Naive thymus-derived CD8-positive, alpha-beta T cell (primary cell): ENCODE measurements at places on chromosomes 1 and 21.
A peak's percentile ranks its signal among the peaks of the same experiment; 100 is the strongest.

DNA sequence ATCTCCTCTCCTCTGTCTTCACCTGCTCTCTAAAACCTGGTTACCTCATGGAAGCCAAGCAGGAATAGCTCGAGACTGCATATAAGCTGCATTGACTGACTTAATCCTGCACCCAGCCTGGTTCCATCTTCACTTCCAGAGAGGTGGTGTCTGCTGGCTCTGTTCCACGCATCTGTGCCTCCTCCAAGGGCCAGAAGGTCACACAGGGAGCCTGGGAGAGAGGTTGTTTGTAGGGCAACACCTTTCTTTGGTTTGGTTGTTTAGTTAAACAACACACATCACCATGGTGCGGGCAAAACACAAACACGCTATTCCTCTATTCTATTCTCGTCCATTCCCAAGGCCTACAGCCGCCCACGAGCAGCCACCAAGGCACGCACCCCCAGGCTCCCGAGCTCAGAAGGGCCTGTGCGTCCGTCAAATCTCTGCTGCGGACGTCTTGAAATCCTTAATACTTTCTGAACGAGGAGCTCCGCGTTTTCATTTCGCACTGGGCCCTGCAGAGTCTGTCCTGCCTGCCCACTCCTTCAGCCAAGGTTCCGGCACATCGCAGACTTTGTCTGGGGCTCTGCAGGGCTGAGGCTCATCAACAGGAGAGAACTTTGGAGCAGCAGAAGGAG lies 116.2 kb downstream of the RIPK4 start:
- no peaks in the 10 kb centered on the region for H3K4me1 ChIP-seq
- H3K36me3 ChIP-seq = no peaks in the 10 kb centered on the region
- no peak for DNase-seq

DNA sequence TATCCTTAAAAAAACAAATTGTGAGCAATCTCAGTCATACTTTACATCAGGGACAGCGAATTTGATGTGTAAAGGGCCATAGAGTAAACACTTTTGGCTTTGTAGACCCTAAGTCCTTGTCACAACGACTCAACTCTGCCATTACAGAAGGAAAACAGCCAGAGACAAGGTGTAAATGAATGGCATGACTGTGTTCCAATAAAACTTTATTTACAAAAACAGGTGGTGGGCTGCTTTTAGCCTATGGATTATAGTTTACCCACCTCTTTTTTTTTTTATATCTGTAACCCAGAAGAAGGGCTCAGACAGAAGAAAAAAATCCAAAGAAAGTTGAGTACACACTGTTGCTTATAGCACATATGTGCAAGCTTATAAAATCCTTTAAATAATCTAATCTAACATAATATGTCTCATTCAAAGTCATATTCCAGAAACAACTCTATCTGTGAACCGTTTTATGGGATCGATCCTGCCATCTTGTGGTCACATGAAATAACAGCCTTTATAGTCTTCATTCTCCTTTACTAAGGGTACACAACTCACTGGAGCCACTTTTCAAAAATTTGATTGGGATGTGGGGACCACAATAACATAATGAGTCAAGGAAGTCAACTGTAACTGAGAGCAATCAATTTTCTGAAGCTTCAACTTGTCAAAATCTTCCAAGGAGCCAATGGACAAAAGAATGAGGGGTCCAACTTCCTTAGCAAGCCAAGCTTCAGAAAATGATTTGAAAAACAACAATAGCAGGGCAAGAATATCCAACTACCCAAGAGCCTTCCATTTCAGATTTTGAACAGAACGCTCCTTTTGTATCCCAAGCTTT lies 142.2 kb upstream of the KRTAP19-8 start:
- peaks cover 75% of the 10 kb centered on the region for H3K4me1 ChIP-seq
- H3K27me3 ChIP-seq = no peaks in the 10 kb centered on the region
- peak overlapping the region; percentile 81 for H3K4me3 ChIP-seq
- H3K27ac ChIP-seq = peak overlapping the region; percentile 97

DNA sequence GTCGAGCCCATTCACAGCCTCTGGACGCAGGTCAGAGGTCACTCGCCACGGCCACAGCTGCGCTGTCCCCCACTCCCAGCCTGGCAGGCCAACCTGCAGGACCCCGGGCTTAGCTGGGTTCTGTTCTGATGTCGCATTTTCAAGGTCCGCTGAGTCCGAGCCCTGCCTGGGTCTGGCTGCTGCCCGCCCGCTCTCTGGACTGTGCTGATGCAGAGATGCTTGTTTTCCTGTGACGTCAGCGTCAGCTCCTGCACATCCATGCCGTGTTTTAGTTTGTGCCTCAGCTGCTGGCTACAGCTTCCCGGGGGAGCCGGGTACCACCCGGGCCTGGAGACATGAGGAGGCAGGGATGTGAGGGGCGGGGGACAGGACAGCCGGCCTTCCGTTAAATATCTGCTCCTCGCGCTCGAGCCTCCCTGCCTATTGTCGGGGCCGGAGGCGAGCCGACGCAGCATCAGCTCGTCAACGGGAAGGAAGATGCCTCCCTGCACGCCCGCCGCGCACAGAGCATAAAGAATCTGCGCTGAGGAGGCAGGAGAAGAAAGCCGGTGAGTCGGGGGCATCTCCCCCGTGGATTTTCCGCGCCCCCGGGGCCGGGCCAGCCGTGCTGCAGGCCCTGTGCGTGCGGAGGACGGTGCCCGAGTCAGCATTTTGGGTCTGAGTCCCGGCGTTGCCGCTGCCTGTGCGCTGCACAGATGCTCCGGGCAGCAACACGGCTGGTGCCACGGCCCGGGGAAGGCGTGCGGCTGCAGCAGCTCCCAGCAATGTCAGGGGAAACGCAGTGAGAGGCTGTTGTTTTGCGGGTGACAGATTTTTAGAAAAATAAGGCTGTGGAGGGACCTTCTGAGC lies 23.4 kb downstream of the PRKCZ start:
- no peak for DNase-seq
- H3K27me3 ChIP-seq = no peaks in the 10 kb centered on the region
- H3K27ac ChIP-seq = no peak overlapping the region
- H3K4me3 ChIP-seq = no peak overlapping the region

DNA sequence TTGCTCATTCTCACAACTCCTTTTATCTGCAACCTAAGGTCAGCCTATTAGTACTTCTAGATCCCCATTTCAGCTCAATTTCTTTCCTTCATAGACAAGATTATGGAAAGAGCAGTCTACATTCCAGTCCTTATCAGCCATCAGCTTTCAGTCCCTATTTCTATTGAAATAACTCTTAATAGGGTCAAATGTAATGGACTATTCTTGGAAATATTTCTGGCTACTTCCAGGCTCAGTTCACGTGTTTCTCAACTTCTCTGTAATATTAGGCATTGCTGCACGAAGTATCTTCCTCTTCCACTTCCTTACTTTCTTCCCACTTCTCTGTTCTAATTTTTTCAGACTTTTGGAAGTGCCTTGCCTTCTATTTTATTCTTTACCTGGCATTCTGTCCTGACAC lies 232.9 kb upstream of the USP25 start:
- no peak overlapping the region for H3K4me3 ChIP-seq
- H3K27ac ChIP-seq = no peak overlapping the region
- H3K27me3 ChIP-seq = no peaks in the 10 kb centered on the region

- peaks cover 18% of the 10 kb centered on the region for H3K4me1 ChIP-seq
- no peaks in the 10 kb centered on the region for H3K36me3 ChIP-seq
- no peaks in the 10 kb centered on the region for H3K27me3 ChIP-seq
- H3K27ac ChIP-seq = no peak overlapping the region
- no peak overlapping the region for H3K4me3 ChIP-seq
- DNase-seq = no peak
These were observed 3.7 kb upstream of the QSOX1 start for GRCh38 chr1:180150982-180151381.
